Effector memory CD4-positive, alpha-beta T cell (primary cell): ENCODE measurements at places on chromosomes 7 and 10.

DNA sequence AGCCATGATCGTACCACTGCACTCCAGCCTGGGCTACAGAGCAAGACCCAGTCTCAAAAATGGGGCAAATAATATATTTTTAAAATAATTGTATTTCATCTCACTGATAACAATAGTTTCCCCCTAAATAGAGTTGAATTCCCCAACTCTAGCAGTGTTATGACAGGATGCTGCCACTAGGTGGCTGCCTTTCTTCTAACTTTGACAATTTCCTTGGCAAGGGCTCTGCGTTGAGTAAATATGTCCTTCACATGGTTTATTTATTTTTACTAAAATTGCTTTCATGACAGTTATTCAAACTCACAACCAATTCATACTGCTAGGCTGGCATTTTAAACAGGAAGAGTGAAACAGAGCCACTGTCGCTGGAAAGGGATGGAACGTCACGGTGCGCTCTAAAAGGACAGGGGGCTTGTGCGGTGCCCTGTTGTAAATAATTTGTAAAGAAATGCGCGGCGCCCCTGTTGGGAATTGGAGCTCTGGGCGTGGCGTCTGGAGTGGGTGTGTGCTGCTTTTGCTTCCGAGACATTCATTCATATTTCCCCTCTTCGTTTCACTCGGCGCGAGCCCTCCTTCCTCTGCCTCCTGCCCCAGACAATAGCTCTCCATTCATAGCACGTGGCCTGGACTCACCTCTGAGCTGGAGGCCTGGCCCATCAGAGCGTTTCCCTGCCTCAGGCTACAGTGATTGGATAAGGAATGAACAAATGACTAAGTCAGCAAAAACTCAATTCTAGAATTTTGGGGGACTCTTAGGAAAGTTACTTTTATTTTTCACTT, 20.5 kb upstream of the PITRM1 start:
- no peak for DNase-seq

- DNase-seq = no peak
Observed at GRCh38 chr10:92562424-92562823, 11.5 kb downstream of the IDE start.

GRCh38 chr10:79068203-79068561, 584 bp upstream of the ZMIZ1 start:
- no peak for DNase-seq

DNA sequence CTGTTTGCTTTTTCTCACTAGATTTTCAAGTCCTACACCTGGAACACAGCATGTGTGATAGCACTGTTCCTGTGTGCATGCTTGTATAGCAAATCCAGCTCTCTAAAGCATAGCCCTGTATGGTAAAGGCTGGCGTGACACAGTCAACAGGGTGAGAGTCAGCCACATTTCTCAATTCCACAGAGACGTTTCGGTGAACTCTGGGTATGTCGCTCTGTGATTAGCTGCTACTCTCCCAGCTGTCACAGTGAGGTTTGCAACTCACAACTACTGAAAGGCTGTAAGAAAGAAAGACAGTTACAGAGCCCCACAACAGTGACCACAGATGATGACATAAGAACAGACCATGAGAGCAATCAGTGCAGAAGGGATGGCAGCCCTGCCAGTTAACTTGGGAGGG, 170.6 kb upstream of the IMMP2L start:
- no peak for DNase-seq

GRCh38 chr7:123770378-123770777, 21.6 kb upstream of the WASL start:
- DNase-seq = no peak

- DNase-seq = no peak
Observed at GRCh38 chr10:76459016-76459730, 1027.7 kb downstream of the LRMDA start.

GRCh38 chr10:95411635-95412034, 120.8 kb upstream of the PDLIM1 start:
- DNase-seq = no peak

- DNase-seq = no peak
Observed at GRCh38 chr7:457814-458510, 61.7 kb downstream of the PDGFA start.

- DNase-seq = no peak
Observed at GRCh38 chr7:116951366-116952292, 1.7 kb upstream of the ST7 start.

DNA sequence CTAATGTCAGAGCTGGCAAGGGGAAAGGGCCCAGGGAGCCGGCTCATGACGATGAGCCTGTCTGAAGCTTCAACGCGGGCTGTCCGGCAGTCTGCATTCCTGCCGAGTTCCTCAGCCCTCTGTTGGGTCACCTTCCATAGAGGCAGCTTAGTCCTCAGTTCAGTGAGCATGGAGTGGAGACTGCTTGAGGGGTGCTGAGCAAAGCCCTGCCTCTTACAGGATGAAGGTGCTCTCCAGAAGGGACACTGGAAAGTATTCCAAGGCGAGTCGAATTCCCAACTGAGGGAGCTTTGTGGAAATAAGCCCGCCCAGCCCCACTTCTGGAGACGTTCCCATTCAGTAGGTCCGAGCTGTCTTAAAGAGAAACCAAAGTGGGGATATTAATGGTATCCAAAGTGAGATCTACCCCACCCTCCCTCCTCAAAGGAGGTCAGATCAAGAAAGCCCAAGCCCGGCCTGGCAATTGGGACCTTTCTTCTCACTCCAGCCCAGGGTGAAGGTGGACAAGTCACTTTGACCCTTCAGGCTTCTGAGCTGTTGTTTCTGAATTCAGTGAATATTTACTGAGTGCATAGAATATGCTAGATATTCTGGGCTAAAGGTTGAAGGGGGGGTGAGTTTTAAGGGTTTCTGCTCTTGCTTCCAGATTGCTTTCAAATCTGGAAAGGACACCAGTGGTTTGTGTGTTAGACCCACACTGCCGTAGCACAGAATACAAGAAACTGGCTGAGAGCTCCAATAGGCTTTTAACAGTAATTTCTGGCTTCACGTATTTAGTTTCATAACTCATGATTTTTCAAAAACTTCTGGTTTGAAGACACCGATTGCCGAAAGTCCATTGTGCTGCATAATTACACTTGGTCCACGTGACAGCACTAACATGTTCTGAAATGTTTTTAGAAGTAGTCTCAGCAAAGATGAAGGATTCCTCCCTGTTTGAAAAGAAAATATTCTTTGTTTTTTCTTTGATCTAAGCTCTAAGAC, 3.5 kb downstream of the EGFR start:
- no peak for DNase-seq

DNA sequence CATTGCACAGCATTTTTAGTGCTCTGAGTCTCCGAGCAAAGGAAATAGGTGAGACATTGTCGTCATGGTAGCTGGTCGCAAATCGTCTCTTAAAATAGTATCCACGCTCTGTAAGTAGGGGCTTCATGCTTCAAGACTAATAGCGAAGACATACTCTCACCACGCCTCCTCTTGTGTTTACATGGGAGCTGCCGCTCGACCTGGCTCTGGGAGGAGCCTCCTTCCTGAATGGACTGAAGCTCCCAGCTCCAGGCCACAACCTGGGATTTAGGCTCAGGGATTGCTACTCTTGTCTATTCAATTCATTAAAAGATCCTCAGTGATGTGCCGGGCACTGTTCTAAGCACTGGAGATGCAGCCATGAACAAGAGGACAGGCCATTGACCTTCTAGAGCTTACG, 196.1 kb upstream of the GALNT17 start:
- DNase-seq = no peak

DNA sequence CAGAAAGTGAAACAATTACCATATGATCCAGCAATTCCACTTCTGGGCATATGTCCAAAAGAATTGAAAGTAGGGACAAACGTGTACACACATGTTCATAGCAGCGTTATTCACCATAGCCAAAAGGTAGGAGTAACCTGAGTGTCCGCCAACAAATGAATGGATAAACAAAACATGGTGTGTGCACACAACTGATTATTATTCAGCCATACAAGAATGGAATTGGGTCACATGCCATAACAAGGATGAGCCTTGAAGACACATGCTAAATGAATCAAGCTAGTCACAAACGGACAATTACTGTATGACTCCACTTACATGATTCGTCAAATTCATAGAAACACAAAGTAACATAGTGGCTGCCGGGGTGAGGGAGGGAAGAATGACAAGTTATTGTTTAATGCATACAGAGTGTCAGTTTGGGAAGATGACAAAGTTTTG, 4.1 kb upstream of the OIT3 start:
- no peak for DNase-seq

GRCh38 chr10:1424648-1425047, 312.7 kb downstream of the ADARB2 start:
- DNase-seq = no peak

- no peak for DNase-seq
Observed at GRCh38 chr7:112129655-112130323, 76.4 kb downstream of the DOCK4 start.

DNA sequence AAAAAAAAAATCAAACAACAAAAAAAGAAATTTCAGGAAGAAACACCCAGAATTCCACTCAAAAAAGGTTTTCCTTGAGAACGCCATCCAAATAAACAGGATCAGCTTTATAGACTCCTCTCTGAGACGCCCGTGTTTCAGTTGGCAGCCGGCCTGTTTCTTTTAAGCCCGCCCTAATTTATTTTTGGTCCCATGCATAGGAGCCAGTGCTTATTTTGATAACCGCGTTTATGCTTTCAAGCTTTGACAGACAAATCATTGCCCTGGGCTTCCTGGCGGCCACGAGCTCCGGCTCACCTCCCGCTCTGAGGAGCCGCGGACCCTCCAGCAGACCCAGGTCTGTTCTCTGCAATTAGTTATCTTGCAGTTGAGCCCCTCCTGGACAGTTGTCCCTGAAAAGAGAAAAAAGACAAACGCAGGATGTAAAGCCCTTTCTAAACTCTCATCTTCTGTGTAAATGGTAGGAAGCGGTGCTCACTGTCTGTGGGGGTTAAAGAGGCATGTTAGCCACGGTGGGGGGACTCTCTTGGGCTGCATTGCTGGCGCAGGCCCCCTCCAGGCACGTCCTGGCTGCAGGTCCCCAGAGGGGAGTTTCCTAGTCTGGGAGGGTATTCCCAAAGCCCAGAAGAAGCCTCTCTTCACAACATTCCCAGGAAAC, 22.2 kb upstream of the UNCX start:
- DNase-seq = no peak

- DNase-seq = no peak
Observed at GRCh38 chr10:48468866-48469511, 135.9 kb downstream of the ARHGAP22 start.

- DNase-seq = no peak
Observed at GRCh38 chr10:61732629-61733278, 70.0 kb downstream of the CABCOCO1 start.
